ENCODE measurements at places on chromosomes 7 and 10.

DNA sequence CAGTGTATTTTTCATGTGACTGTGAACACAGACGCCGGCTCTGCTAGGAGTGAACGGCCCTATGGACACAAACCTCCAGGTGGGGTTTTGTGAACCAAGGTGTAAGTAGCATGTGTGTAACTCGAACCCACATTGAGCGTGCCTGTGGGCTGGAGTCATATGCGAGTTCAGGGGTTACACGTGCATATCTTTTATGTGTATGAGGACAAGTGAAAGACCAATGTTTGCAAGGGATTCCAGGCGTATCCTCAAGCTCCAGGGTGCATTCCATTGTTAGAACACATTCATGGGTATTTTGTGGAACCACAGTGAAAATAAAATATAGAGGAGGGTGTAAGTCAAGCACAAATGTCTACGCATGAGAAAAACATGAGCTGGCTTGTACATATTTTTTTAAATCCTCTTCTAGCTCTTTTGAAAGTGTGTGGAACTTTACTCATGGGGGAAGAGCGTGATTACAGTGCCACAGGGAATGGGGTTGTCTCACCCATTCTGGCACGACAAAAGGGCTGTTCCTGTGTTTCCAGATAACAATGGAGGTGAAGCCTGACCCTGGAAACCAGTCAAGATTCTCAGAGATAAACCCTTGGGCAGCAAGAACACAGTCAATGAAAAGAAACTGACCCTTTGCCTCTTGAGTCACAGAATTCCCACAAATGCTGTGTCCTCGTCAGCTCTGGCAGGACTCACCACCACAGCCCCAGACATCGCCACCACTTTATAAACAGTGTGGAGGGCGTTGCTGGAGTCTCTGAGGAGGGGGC, 37.0 kb upstream of the GOT1 start:
- DNase-seq = no peak

DNA sequence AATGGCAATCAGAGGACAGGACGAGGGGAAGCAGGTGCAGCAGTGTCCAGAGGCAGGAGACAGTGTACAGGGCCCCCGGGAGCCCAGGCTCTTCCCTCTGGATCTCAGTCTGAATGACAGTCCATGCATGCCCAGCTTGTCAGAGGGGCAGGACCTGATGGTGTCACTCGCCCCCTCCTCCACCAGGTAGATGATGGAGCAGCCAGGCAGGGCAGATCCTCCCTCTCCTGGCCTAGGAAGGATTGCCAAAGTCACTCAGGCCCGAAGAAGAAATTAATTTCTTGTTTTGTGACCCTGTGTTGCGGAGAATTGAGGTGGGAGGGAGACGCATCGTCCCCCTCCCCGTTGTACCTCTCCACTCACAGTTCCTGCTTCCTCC, 4.0 kb downstream of the VSTM4 start:
- no peak for DNase-seq

- DNase-seq = no peak
Measured at GRCh38 chr7:36306222-36306621, 83.4 kb upstream of the ANLN start.

DNA sequence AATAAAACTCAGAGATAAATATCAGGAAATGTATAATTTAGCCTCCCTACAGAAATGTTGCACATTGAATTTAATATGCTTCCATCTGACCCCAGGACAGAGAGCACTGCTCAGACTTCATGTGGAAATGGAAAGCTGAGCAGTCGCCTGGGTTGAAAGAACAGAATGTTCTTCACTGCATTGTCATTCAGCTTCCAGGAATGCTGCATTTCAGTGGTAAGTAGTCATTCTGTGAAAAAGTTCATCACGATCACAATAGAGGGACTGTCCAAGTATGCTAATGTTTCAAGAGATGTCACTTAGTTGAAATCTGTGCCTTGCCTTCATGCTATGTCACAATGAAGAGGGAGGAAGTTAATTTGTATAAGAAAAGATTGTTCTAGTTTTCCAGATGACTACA, 147.3 kb downstream of the NRCAM start:
- peak; percentile 76 for DNase-seq

GRCh38 chr10:88923520-88923919, 29.1 kb downstream of the ACTA2 start:
- no peak for DNase-seq

GRCh38 chr10:120516426-120516825, 59.4 kb downstream of the PLPP4 start:
- DNase-seq = no peak

DNA sequence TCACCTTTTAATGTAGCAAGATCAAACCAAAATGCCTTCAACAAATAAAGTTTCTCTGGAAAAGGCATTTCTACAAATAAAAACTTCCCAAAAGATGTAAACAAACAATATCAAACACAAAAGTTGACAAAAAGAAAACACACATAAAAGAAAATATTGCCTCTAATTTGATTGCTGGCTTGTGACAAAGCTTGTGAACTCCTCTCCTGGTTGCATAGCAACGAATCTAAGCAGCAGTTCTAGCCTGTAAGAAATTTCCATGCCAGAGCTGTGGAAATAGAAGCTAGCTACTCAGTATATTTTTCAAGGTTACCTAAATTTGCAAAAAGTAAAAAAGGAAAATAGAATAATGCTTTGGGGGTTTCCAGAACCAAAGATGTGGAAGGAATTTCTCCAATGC, 173.9 kb upstream of the CDK1 start:
- DNase-seq = peak; percentile 23

DNA sequence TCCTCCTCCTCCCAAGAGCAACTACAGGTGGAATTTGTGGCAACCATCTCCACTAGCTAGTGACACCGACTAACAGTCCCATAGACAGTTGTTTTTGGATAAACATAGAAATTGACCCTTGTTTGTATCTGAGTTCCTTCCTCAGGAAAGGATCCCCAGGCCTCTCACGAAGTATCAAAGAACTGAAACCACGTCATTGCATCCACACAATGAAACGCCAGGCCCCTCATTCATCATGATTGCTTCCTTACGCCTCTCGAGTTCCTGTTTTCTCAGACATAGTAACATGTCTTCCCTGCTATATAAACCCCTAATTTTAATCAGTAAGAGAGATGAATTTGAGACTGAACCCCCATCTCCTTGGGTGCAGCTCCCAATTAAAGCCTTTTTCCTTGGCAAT, 18.1 kb downstream of the SLC35G1 start:
- DNase-seq = no peak

DNA sequence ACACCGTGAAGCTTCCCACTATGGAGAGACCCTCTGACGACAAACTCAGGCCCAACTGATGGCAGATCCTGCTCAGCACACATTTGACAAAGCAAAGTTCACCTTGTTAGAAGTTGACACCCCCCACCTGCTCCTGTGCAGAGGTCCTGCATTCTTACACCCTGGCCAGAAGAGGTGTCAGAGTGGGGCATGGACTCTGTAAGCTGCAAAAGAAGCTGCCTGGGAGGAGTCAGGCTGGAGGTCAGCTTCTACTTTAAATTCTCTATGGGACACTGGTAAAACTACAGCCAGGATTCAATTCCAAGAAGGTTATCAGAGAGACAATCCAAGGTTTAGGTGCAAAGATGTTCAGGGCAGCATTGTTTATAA, 20.0 kb upstream of the TNS3 start:
- no peak for DNase-seq

DNA sequence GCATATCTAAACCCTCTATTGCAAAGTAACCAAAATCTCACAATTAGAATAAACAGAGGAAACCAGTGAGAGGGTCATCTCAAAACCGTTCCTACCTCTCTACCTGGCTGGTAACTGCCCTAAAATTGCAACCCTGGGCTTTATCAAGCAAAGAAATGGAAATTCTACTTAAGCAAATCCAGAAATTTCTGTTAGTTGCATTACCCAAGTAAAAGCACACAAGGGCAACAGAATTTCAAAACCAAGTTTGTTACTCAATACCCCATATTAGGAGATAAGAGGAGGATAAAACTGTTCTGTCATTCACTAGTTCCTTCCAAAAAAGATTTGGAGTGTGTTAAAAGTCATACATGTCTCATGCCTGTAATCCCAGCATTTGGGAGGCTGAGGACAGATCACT, 195.3 kb downstream of the FAM107B start:
- peak; percentile 13 for DNase-seq

Data from GM23248 (cell line).